Activated CD4-positive, alpha-beta T cell treated with anti-CD3 and anti-CD28 coated beads, Interleukin-2, amount 50 U/mL, for 4 hours (primary cell): ENCODE measurements at places on chromosomes 1 and 21.

GRCh38 chr1:110384581-110385321 lies 6.1 kb downstream of the SLC16A4 start:
- no peak for DNase-seq

DNA sequence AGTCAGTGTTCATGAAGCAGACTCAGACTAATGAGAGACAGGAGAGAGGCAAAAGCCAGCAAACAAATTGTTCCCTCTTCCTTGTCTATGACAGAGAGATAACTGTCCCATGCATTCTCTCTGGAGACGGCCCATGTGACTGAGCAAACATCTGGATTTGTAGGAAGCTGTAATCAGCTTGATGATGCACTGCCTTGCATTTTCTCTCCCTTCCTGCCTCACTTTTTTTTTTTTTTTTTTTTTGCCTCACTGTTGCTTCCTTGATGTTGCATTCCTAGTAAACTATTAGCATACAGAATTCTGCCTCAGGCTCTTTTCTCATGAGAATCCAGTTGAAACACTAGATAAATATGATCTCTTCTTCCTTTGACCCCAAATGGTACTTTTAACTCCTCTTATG lies 134.5 kb downstream of the HHIPL2 start:
- no peak for DNase-seq

GRCh38 chr1:97906567-97907241 lies 14.1 kb downstream of the DPYD start:
- no peak for DNase-seq

DNA sequence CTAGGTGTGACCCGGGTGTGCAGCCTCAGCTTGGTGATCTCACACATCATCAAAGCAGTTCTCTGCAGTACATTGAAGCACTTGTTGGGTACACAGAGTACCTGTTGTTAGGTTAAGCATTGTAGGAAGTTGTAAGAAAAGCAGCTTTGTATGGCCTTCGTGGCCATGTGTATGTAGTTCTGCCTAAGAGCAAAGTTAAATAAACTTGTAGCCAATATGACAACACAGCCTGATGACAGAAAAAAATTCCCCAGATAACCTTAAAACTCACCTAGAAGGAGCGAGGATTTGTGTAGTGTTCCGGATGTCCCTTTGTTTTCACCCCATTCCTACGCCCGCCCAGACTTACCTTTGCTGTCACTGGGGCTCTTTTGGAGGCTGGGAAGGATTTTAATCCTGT lies 48.0 kb downstream of the DISC1 start:
- DNase-seq: no peak

- DNase-seq: no peak
Observed at GRCh38 chr1:16924919-16925477, 3.3 kb downstream of the CROCC start.

DNA sequence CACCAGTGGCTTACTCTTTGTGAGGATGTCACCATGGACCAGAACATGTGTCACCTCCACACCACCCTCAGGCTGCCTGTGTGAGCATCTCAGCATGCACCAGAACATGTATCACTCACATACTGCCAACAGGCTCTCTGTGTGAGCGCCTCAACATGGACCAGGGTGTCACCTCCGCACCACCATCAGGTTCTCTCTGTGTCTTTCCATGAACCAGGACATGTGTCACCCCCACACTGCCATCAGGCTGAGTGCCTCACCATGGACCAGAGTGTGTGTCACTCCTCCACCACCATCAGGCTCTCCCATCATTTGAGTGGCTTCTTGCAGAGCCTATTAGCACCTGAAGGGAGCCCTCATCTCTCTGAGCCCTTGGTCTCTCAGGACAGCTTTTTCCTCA lies 125.2 kb downstream of the ZNF648 start:
- DNase-seq: no peak

DNA sequence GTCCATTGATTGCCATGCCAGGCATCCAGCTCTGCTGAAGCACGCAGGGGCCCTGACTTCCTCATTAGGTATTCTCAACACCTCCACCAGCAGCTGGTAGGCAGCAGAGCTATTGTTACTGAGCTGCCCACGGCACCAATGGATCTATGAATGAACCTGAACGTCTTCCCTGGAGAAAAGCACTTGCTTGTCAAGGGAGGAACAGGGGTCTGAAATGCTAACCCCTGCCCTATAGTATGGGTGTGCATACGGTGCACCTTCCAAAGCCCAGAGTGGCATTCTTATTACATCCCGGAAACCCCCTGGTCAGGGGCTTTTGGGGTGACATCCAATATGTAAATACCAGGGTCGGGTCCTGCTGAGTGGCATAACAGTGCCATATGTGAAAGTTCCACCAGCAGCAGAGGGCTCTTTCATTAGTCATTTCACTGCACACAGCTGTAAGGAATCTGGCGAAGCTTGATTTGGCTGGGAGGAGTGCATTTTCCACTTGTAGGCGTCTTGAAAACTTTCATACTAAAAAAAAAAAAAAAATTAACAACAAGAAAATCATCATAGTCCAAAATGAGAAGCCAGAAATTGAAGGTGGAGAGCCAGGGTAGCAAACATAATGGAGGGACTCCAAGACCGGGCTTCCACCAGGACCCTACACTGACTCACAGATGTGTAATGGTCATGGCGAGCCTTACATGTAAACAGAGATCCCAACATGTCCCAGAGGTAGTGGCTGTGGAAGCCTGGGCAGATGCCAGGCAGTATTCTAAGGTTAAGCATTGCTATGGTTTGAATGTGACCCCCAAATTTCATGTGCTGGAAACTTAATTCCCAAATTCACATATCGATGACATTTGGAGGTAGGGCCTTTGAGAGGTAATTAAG lies 58.8 kb upstream of the PRDX6 start:
- DNase-seq: no peak

GRCh38 chr1:245485996-245486395 lies 331.2 kb downstream of the KIF26B start:
- no peak for DNase-seq

DNA sequence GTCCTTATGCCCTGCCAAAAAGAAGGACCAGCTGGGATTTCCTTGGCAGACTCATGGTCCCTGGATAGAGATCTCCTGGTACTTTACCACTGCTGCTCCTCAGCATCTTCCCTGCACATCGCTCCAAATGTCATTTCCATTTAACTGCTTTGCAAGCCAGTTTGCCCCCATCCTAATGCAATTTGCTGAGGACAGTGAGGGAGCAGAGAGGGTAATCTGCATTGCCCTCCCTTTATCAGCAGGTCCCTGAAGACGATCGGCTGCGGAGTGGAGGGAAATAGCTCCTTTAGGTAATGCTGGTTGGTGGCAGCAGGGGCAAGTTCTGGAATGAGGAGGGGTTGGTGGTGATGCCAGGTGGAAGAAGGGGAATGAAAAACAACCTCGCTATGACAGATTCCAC lies 2.7 kb downstream of the PLXNA2 start:
- no peak for DNase-seq

DNA sequence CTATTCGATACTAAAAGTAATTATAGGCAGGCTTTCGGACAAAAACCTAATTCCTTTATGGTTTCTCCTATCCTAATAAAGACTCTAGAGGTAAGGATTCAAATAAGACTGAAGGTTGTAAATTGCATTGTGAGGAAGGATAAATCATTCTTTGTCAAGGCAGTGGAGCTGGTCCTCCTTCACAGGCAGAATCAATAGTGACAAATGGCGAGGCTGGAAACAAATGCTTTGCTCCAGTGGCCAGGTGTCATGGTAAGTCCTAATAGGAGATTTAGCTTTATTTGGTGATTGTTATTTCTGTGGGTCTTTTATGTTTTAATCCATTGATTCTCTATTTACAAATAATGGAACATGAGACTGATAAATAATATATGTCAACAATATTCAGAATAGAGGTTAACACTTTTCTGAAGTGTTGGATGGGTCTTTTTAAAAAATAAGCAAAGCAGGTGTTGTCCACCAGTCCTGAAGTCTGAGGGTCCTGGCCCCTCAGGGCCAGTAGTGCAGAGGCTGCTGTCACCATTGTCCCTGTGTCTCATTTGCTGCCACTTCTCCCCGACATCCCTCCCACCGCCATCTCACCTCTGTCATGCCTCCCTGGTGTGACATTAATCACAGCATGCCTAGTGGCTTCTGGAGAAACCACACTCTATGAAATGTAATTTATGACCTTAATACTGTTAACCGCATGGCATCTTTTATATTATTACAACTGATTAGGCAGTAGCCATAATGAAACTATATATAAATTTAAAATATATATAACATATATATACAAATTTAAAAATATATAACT lies 120.9 kb upstream of the MAGI3 start:
- DNase-seq: no peak

DNA sequence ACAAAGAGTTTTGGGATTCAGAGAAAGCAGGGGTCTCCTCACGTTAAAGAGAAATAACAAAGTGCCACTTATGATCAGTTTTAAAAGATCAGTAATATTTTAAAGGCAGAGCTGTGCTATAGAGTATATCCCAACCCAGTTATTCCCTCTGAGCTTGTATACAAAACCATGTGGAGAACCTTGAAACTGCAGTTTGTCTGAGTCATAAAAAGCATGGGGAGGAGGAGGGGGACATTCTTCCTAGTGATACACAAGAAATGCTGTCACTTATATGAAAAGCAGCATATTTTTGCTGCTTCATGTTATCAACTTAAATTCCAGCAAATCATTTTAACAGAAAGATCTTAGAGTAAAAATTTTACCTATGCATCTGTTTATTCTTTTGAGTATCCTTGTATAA lies 244.5 kb downstream of the GPR52 start:
- DNase-seq: no peak

- no peak for DNase-seq
Observed at GRCh38 chr1:88791192-88791591, 100.2 kb downstream of the GTF2B start.

DNA sequence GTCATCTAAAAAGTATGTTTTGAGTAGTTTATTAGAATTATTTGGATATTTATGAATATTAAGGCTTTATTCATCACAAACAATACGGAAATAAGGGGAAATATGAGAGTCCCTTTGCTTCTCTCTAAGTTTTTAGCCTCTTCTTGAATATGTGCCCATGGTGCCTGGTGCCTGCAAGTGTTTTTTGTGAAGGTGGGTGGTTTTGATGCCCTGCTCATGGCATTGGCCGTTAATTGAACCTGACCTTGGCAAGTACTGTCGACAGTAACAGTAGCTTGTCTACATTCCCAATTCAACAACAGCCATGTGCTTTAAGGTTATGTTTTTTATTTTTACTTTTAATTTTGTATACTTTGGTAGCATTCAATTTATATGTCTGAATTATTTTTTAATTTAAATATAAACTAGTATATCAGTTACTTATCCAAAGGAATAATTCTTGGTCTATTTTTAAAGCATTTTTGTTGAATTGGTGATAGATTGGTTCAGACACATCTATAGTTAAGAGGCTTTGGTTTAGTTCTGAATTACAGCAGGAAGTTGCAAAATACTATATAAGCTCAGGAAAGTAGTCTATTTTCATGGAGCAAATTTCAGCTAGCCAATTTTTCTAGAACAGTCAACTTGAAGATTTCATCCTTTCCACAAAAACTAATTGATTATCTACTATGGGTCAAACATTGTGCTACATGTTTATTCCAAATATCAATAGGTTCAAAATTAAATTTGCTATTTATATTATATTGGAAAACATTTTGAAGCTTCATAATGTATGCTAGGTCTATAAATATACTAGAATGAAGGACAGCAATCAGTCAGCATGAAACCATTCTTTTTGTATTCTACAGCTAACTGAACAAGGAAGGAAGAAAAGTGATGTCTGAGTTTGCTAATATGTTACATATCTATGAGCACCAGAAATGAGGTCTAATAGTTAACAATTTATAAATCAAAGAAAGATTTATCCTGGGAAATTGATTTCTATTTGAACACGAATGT lies 184.4 kb downstream of the MRPL39 start:
- DNase-seq: no peak

DNA sequence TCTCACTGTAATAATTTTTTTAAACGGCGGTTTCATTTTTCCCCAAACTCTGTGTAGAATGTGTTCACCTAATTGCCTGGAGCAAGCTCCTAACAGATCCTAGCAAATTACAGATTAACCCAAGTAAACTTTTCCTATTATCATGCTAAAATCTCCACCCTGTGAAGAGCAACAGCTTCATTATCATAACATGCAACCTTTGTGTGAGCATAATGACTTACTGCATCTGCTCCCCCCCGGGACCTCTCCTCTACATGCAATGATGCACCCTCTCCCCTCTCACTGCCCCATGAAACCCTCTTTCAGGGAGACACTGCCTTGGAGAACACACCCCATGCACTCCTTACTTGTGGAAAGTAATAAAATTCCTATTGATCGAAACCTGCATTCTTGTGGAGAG lies 717.0 kb upstream of the TMPRSS15 start:
- DNase-seq: no peak

- DNase-seq: no peak
Observed at GRCh38 chr1:154969860-154970452, 591 bp downstream of the SHC1 start.

- no peak for DNase-seq
Observed at GRCh38 chr1:231869364-231869763, 242.8 kb downstream of the DISC1 start.

DNA sequence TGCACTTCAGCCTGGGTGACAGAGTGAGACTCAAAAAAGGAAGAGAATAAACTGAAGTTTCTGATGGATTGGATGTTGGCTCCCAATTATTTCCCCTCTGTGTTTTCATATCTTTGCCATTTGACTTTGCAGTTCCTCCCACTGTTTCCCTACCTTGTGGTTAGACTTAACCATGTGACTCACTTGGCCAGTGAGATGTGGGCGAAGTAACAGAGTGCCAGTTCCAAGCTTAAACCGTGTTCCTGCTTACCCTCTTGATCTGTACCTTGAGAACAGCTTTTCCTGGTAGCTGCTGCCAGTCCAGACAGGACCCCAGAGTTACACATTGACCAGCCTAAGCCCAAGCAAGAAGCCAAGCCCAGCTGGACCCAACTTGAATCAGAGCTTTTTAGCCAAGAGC lies 323.4 kb downstream of the LTN1 start:
- DNase-seq: no peak

DNA sequence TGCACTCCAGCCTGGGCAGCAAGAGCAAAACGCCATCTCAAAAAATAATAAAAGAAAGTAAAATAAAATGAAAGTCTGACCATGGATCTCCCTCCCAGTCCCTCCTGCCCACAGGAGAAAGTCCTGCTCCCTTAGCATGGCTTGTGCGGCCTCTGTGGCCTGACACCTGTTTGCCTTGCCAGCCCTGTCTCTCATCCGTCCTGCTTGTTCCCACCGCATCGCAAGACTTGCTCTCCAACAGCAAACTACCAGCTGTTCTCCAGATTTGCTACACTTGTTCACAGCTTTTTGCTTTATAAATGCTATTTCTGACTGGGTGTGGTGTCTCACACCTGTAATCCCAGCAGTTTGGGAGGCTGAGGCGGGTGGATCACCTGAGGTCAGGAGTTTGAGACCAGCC lies 2.7 kb downstream of the ETV3L start:
- DNase-seq: no peak
